NCI-H146 (cell line): ENCODE measurements at places on chromosomes 1 and 21.

GRCh38 chr1:175871647-175872046 is 128.3 kb upstream of the TNR start:
- no peak for DNase-seq

GRCh38 chr21:26515257-26515656 is 57.8 kb downstream of the CYYR1 start:
- DNase-seq = no peak

GRCh38 chr1:181765451-181766026 is 282.2 kb downstream of the CACNA1E start:
- DNase-seq = no peak

GRCh38 chr1:209341673-209342420 is 241.7 kb upstream of the CAMK1G start:
- DNase-seq = no peak

- no peak for DNase-seq
These were observed 1.2 kb upstream of the RWDD3 start for GRCh38 chr1:95232646-95233318.

DNA sequence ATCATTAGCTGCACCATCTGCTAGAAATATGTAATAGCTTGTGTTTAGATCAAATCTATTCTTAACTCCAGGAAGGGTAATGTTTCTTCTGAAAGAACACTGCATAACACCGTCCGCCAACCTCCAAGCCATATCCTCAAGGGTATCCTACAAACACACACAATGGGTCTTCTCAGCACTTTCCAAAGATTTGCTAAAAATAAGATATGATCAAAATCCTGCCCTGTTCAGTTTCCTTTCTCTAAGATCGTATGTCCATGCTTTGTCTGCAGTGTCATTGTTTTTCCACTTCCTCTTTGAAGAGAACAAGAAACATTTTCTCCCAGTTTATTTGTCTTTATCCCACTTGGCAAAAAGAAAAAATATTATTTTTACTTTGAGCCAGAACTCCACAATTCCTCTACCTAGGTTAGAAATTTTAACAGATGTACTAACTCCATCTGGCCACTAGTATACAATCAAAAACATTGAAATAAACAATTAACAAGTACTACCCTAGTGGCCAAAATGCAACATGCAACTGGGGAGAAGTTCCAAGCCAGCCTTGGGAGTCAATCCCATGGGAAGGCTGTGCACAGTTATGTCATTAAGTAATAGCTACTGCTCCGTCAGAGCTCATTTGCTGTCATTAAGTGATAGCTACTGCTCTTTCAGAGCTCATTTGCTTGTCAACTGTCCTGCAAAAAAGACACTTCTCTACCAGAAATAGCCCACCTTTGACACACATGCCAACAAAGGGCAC is 37.8 kb downstream of the FRRS1 start:
- DNase-seq = no peak

DNA sequence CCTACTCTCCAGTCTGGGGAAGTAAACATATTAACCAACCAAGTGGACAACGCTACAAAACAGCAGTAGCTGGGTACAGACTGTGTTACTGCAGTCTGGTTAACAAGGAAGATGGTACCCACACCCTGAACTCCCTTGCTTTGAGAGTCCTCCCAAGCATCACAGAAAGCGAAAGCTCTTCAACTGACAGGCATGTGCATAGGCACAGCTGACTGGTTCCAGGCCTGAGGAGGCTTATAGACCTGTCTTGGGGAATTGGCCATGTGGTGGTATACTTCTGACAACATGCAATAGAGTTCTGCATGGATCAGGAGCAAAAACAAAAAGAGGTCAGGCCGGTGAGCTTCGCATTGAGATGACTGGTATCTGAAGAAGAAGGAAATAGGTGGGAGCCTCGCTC is 17.4 kb downstream of the LMX1A start:
- DNase-seq = no peak

DNA sequence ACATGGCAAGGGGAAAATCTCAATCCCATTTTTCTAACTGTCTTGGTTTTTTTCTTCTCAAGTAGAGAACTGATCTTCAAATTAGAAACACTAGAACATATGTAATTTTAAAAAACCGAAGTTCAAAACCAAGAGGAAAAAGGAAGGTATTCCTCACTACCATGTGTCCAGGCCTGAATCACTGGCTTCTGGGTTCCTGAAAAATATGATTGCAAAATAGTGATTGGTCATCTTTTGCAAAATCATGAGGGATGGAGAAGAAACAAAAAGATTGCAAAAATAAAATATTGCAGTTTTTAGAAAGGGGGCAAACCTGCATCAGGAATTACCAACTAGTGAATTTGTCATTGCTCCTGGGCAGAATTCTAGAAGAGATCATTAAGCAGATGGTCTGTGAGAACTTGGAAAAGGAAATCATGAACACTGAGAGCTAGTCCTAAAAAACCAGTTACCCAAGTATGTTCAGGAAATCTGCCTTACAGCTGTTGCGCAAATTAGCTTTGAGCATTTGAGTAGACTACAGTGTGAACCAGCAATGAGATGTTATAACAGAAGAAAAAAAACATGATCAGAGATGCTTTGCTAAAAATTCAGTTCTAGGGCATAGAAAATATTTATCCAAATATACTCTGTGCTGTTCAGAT is 49.4 kb downstream of the SPATA46 start:
- DNase-seq = no peak

- no peak for DNase-seq
These were observed 42.1 kb downstream of the TRIM33 start for GRCh38 chr1:114468710-114469468.

- DNase-seq = no peak
These were observed 7.8 kb upstream of the PTTG1IP start for GRCh38 chr21:44881198-44881872.

- peak; percentile 15 for DNase-seq
These were observed 43.4 kb upstream of the PIGV start for GRCh38 chr1:26744075-26744959.

DNA sequence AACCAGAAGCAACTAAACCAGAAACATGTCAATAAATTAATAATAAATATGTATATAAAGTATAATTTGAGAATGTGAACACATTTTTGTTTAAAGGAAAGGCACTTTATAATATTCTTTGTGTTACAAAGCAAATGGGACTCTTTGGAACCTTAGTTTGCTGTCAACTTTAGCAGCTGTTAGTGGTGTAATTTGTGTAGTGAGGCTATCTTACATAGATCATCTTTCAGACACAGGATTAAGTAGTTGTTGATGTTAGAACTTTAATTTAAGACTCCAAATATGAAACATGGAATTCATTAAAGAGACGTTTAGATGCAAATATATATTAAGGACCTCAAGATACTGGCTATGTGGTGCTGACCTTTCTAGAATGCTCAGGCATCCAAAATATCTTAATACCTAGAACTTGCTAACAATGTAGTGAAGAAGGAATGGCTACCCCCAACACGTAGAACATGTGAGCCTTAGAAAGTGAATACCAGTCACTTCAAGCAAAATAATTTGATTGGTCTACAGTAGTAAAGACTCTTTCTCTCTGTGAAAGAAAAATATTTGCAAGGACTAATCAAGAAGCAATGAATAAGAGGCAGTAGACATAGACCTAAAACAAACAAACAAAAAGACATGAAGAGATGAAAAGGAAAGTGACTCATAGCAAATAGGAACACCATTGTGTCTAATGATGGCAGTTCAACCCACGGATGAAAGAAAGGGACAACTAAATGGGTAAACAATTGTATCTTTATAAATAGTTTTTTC is 811.4 kb downstream of the USP25 start:
- DNase-seq = no peak

GRCh38 chr1:43545695-43546387 is 15.2 kb downstream of the PTPRF start:
- peak; percentile 45 for DNase-seq

DNA sequence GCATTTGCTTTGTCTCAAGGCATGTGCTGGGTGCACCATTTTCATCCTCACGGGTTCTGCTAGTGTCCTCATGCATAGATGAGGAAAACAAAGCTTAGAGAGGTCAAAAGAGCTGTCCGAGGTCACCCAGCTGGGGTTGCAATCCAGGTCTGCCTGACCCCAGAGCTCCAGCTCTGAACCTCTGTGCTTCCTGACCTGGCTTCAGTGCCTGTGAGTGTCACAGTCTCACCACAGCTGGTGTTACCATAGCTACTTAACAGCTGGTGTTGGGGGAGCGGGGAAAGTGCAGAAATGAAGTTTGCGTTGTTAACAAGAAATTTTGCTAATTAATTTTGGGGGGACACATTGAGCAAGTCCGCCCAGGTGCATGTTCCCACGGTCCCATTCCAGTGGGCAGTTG is 328.5 kb downstream of the KIF26B start:
- DNase-seq = no peak

DNA sequence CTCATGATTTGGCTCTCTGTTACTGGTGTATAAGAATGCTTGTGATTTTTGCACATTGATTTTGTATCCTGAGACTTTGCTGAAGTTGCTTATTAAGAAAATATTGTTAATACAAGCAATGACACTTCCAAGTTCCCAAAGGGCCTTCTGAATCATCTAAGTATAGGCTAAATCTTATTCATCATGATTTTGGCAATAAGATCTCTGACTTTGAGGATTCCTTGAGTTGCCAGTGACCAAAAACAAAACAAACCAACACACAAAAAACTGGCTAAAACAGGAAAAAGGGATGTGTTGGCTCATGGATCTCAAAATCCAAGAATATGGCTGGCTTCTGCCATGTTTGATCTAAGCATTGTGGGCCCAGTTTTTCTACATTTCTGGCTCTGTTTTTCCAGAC is 163.4 kb downstream of the HHIPL2 start:
- DNase-seq = no peak

- no peak for DNase-seq
These were observed 131.2 kb downstream of the RHOU start for GRCh38 chr1:228866468-228866867.

DNA sequence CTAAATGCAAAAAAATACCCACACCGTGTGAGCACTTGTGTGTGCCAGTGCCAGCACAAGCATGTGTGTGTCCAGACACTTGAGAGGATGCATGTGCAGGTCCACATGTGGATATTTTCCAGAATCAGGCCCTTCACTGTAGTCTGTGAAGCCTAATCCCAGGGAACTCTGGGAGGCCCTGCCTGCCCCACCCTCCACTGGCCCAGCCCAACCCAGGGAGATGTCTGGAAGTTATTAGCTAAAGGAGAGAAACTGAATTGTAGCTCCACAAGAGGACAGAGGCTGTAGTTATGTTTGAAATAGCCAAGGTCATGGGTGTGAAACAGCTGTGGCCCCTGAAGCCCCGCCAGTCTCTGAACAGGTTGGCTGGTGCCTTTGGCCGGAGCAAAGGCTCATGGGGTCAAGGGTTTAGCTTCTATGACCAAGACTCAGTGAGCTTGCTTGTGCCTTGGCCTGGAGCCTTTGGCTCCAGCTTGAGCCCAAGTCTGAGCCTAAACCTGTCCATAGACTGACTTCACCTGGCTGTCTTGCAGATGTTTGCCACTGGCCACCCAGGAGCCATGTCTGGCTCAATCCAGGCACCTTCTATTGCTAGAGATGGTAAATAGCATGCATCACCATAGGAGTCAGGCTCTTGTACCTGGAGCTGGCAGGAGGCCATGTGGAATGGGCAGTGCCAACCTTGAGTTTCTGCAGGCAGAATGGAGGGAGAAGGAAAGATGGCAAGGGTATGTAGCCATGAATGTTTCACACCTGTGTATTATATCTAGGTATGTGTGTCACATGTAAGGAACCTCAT is 69.9 kb downstream of the TMEM53 start:
- no peak for DNase-seq

- DNase-seq = no peak
These were observed 1.5 kb upstream of the AMPD1 start for GRCh38 chr1:114696810-114697209.

- no peak for DNase-seq
These were observed 35.1 kb downstream of the TNFSF18 start for GRCh38 chr1:173015629-173016028.

- no peak for DNase-seq
These were observed 159.2 kb downstream of the RYR2 start for GRCh38 chr1:237201155-237201554.

- no peak for DNase-seq
These were observed 20.5 kb downstream of the DSTYK start for GRCh38 chr1:205190845-205191577.

DNA sequence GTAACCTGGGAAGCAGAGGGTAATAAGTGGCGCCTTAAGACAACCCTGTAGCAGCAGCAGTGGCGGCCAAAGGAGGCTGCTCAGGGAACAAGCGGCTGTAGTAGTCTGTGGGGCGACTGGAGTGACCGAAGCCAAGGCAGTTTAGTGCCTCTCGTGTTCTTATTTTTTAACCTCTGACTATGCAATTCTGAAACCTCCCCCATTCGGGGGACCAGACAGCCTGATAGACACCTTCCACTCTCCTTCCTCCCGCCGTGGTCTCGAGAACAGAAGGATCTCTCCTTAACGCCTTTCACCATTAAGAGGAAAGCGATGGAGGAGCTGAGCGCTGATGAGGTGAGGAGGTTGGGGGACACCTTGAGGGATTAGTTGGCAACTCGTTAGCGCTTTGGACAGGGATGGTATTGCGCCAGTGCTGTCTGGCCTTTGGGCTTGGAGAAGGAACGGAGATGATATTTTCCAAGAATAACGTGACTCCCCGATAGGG is 644 bp downstream of the UBE4B start:
- DNase-seq = peak; percentile 7

GRCh38 chr1:209630383-209631225 is 21.6 kb downstream of the LAMB3 start:
- no peak for DNase-seq

GRCh38 chr1:162166917-162167615 is 97.6 kb downstream of the NOS1AP start:
- DNase-seq = peak; percentile 81

DNA sequence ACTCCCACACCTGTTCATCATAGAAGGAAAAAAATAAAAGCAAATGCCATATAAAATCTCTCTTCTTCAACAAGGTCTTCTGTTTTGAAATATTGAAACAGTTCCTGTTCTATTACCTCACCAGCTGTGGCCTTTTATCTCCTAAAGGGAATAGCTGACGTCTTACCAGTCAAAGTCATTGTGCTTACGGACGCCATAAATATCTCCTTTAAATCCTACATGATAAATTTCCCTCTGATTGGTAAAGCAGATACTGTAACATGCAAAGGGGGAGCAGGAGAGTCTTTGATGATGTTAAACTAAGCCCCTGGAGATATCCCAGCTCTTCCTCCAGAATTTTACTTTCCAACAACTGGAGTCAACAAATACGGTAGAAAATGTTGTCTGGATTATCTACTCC is 168.4 kb downstream of the ZC3H11B start:
- no peak for DNase-seq

GRCh38 chr1:112406771-112407170 is 10.8 kb downstream of the CTTNBP2NL start:
- no peak for DNase-seq

GRCh38 chr1:11693917-11694316 is 2.4 kb downstream of the DRAXIN start:
- no peak for DNase-seq

- no peak for DNase-seq
These were observed 108.3 kb downstream of the POU2F1 start for GRCh38 chr1:167328816-167329483.
